ENCODE measurements at places on chromosomes 7 and 10.
A peak's percentile ranks its signal among the peaks of the same experiment; 100 is the strongest.

GRCh38 chr7:117091721-117092120, 138.4 kb downstream of the ST7 start:
- no peak for DNase-seq

DNA sequence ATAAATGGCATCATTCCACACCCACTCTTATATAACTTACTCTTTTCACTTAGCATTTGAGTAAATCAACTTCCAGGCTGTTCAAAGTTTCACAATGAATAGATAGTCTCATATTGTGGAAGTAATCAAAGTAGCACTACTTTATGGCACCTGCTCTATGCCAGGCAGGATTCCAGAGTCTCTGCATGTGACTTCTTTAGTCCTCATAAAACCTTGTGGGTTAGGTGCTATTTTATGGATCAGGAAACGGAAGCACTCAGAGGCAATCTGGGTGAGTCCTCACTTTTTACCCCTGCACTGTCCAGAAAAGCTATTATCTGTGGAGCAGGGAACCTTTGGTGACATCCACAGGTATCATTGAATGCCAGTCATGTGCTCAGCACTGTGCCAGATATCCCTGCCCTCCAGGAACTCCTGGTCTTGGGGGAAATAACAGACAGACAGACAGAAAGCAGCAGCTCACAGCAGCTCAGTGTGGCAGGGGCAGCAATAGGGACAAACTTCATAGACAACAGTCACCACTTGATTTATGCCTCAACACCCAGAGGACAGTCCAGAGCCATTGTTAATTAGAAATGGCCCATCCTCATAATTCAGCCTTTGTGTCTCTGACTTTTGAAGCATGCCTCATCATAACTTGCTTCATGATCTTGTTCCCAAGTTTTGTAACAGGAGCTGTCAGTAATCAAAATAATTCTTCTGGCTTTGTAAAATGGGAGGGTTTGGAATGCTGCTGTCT, 160.6 kb downstream of the SEC23IP start:
- no peak for DNase-seq

DNA sequence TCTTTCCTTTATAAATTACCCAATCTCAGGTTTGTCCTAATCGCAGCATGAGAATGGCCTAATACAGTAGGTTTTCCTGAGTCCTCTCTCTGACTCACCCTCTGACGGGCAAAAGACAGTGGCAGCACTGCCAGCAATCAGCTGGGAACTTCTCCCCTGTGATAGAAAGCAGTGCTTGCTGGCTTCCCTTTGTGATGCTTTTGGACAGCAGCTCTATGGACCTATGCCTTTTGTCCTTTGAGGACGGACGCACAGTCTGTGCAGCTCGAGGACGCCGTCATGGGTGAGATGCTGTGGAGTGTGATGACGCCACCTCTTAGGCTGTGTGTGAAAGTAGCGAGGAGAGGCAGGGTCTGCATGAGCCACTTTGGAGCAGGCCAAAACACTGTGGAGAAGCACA, 68.8 kb downstream of the KIAA1217 start:
- peak; percentile 97 for DNase-seq

- DNase-seq = no peak
These were observed 62.5 kb upstream of the INPP5A start for GRCh38 chr10:132475086-132475485.

GRCh38 chr10:83182076-83182475, 957.2 kb upstream of the GHITM start:
- no peak for DNase-seq

GRCh38 chr7:30785786-30786185, 14.6 kb downstream of the MINDY4 start:
- DNase-seq = no peak

GRCh38 chr7:31082447-31082846, 30.3 kb downstream of the ADCYAP1R1 start:
- DNase-seq = no peak

- no peak for DNase-seq
These were observed 54.4 kb downstream of the COBL start for GRCh38 chr7:51261950-51262795.

DNA sequence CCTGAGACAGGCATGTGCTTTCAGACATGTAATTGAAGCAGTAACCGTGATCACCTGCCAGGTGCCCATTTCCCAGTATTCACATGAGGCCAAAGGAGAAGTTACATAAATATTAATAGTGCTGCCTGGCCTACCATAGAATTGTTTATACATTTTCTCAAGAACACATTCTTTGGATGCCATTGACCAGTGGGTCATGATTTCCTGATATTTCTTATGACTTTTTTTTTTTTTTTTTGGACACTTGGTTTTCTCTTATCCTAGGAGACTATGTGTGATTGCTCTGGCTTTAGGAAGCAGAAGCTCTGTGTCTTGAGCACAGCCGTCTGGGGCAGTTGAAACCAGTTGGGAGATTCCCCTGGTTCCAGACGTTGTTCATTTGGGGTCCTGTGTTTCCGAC, 143.9 kb upstream of the NPS start:
- no peak for DNase-seq

DNA sequence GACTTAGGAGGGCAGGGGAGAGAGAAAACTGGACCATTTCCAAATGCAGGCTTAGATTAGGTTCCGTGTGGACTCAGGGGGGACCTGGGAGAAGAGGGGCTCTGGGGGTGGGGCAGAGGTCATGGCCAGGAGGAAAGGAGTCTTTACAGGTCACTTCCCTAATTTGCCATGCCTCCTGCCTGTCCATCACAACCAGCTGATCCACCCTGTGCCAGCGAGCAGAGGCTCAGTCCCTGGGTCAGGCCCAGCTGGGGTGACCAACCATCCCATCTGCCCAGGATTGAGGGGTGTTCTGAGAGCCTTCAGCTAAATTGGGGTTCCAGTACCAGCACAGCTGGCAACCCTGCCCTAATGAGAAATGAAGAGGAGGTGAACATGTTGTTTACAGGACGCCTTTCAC, 84.6 kb upstream of the CACUL1 start:
- DNase-seq = no peak

- DNase-seq = peak; percentile 90
These were observed 91.2 kb downstream of the SPAG6 start for GRCh38 chr10:22436526-22436892.

- DNase-seq = peak; percentile 54
These were observed 52.7 kb downstream of the HIPK2 start for GRCh38 chr7:139725077-139725476.

- no peak for DNase-seq
These were observed 6.8 kb downstream of the IL6 start for GRCh38 chr7:22733761-22734160.
